ENCODE measurements at places on chromosomes 11 and 22. TPM values are rescaled to one million over a fixed set of nuclear protein-coding genes. Genes with fewer than 3 reads are reported as not detected.

Gene CSNK1E
- 81.3 TPM for total RNA-seq

Gene TIRAP
- 14.0 TPM for total RNA-seq

Gene FGF3
- total RNA-seq: not detected

Gene KCTD14
- 0.19 TPM for total RNA-seq

Gene RIBC2
- 7.0 TPM for total RNA-seq

Gene RTN4RL2
- 0.35 TPM for total RNA-seq

Gene BATF2
- total RNA-seq: 0.10 TPM

Gene LRRC75B
- 0.64 TPM for total RNA-seq

Gene UCP3
- total RNA-seq: 2.5 TPM

Gene SLC22A25
- total RNA-seq: not detected

Gene KRTAP5-8
- total RNA-seq: 0.17 TPM

Gene GAB4
- not detected for total RNA-seq

Gene PDXP
- 21.5 TPM for total RNA-seq

Gene MYO7A
- 0.07 TPM for total RNA-seq

Gene KRTAP5-11
- total RNA-seq: not detected

Gene TUBA8
- total RNA-seq: 2.2 TPM

Gene LRRC56
- total RNA-seq: 2.1 TPM

Gene SCT
- total RNA-seq: not detected

Gene ART1
- not detected for total RNA-seq

Gene BTBD18
- total RNA-seq: not detected

Gene SMPD1
- total RNA-seq: 53.6 TPM

Gene NFAM1
- total RNA-seq: 0.02 TPM

Gene ARVCF
- total RNA-seq: 0.89 TPM

Gene OR52H1
- not detected for total RNA-seq

Gene RAG2
- total RNA-seq: not detected

Gene NCR3LG1
- total RNA-seq: 0.42 TPM

Gene APOL5
- not detected for total RNA-seq

Gene OR2AG1
- total RNA-seq: not detected

Gene PIWIL4
- 0.55 TPM for total RNA-seq

Gene OR5A1
- not detected for total RNA-seq

Gene HSPB2
- not detected for total RNA-seq

Gene SF1
- total RNA-seq: 456 TPM

Gene TRIM29
- not detected for total RNA-seq

Gene TRPC6
- not detected for total RNA-seq

Gene FOLH1
- not detected for total RNA-seq

Gene NUCB2
- total RNA-seq: 161 TPM

Gene CRYBB2
- total RNA-seq: 0.45 TPM

Gene TPBGL
- total RNA-seq: 0.06 TPM

Gene HEPHL1
- total RNA-seq: not detected

Gene TMEM41B
- 36.6 TPM for total RNA-seq

Gene OR56A1
- total RNA-seq: not detected

Gene PUS3
- total RNA-seq: 12.1 TPM

Gene SERPIND1
- not detected for total RNA-seq

Gene APOBEC3C
- total RNA-seq: 111 TPM

All from activated CD4-positive, alpha-beta T cell treated with anti-CD3 and anti-CD28 coated beads, Interleukin-2, amount 10 ng/mL, durations not matched to agents 7 days and 5 days (primary cell).